ENCODE measurements at places on chromosomes 16 and 17.

DNA sequence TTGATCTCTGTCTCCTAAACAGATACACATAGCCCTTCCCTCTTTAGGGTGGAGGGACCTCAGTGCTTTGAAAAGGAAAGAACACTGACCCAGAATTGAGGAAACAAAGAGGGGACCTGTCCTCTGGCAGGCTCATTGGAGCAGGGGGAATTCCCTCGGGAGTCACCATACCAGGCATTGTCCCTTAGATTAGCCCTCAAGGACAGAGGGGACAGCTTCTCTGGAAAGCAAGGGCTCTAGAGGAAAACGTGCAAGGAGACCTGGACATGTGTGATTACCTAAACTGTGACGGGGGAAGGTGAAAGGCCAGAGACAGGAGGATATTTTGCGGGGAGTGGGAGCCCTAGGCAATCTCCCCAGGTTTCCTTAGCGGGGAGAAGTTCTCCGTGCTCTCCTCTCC is 7.6 kb upstream of the FZD2 start:
- no peak for DNase-seq

DNA sequence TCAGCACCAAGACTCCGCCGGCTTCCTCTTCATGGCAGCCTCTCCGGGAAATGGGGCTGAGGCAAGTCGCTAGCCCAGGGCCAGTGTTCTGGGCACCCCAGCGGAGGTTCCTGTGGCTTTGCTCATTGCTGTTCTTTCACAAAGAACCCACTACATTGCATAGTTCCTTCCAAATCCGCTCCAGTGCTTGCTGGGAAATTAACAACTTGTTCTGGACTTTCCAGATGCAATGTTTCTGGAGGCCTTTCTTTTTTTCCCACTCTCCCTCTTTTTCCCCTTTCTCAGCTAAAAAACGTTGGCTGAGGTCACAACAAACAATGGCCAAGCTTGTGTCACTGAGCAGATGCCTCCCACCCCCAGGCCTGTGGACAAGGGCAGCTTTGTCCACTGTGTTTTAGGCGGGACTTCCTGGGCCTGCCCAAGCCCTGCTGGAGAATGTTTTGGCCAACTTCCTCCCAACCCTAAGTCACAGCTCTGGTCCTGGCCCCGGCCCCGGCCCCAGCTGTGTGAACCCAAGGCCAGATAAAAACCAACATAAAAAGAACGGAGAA is 131.5 kb upstream of the RCVRN start:
- DNase-seq = no peak

DNA sequence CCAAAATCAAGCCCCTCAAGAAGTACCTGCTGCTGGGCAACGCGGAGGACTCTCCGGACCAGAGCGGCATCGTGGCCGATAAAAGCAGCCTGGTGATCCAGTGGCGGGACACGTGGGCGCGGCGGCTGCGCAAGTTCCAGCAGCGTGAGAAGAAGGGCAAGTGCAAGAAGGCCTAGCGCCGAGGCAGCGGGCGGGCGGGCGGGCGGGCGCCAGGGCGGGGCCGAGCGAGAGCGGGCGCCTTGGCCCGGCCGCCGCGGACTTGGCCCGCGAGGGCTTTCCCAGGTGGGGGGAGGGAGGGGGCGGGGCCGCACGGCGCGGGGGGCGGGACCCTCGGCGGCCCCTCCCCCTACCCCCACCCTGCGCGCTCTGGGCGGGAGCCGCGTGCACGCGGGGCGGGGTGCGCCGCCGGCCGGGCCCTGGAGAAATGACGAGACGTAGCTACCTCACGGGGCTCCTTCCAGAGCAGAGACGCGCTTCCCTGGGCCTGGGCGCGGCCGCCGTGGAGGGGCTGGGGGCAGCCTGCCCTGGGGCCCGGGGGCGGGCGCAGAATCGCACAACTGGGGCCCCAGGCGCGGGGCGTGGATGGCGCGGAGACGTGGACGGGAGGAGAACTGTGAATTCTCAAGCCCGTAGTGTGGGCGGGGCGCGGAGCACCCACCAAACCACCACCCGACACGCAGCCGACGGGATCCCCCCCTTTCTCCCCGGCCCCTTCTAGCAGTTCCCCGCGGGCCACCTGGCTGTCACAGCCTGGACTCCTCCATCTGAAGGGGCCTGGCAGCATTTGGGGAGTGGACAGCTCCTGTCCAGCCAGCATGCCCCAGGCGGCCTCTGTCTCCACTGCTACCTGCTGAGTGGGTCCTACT is 218.7 kb downstream of the NTN1 start:
- peak; percentile 72 for DNase-seq

GRCh38 chr16:3511286-3512180 is 10.7 kb downstream of the CLUAP1 start:
- no peak for DNase-seq

DNA sequence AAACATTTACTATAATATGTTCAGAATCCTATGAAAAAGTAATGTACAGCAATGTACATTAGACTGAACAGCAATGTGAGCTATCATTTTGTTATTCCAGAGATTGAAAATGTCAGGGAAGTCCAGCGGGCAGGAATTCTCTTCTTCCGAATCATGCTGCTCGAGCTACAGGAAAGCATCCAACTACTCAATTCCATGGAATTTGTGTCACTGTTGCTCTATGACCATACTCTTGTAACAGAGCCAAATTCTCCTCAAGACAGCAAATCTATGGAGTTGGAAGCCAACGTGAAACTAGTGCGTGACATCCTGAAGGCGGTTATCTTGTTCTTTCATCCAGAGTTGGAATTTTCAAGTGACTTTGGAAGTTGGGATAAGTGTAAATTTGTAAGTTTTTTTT is 24.8 kb upstream of the NSRP1 start:
- DNase-seq = no peak

GRCh38 chr17:57154921-57155320 is 69.9 kb downstream of the AKAP1 start:
- DNase-seq = no peak

DNA sequence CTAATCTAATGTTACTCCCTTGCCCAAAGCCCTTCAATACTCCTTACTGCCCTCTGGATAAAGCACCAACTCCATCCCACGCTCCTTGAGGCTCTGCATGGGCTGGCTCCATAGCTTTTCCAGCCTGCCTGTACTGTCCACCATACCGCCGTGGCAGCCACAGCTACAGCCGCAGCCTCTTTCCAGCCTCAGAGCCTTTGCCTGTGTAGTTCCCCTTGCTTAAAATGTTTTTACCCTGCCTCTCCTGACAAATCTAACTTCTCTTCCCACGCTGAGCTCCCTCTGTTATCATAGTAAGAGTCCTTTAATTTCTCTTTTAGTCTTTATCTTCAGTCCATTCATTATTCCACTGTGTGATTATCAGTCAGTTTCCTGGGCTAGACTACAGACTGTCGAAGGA is 22.0 kb downstream of the TEX14 start:
- no peak for DNase-seq

- no peak for DNase-seq
These were observed 45.0 kb downstream of the KCNJ16 start for GRCh38 chr17:70119983-70120382.
